ENCODE measurements at places on chromosomes 1 and 21.

GRCh38 chr1:8435569-8436071, 117.7 kb downstream of the SLC45A1 start:
- no peak for DNase-seq

GRCh38 chr21:45393021-45393420, 11.9 kb upstream of the COL18A1 start:
- no peak for DNase-seq

- no peak for DNase-seq
Observed at GRCh38 chr1:151545542-151545941, 5.4 kb downstream of the TUFT1 start.

- peak; percentile 27 for DNase-seq
Observed at GRCh38 chr1:119004129-119004527, 16.0 kb upstream of the TBX15 start.

DNA sequence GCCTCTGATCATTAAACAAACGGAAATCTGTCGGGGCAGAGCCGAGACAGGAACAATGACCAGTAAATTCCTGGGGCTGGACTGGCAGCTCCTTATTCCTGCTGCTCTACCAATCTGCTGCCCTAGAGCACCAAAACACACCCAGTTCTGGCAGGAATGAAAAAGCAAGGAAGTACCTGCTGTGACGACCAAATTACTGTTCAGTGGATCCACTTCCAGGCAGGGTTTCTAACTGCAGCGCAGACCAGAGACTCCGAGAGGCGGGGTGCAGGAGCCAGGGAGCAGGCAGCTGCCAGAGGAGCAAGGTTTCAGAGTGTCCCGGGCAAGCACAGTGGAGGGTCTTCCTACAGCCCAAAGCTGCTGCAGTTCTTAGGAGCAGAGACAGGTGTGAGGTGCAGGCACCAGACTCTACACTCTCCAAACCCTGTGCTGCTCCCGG, 32.4 kb downstream of the KANK4 start:
- DNase-seq, result no peak

DNA sequence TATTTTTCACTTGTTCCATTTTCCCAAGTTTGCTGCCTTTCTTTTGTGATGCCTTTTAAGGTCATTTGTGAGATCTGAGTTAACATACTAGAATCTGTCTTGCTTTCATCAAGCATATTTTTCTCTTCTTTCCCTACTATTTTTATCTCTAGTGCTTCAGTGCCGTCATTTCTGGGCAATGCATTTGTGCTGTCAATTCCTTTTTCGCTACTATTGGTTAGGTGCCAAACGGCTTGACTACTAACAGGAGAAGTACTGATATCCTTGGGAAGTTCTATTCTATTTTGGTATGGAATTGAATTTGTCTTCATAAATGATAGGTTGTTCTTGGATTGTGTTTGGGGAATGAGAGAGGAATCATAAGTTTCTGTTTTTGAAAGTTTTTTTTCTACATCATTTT, 42.2 kb downstream of the LRRC53 start:
- no peak for DNase-seq

DNA sequence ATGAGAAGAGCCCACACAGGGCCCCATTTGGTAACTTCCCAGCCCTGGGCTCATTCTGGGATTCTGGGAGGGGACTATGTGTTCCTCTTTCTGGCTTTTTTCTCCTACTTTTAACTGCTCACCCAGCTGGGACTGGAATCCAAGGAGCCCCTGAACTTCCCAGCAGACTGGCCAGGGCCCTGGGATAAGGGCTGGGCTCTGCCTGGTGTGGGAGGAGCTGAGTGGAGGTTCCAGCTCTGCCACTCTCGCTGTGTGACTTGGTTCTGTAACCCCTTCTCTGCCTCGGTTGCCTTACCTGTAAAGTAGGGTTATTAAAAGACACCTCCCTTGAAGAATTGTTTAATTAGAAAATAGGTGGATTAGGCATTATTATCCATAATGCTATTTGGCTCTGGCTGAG, 19.6 kb upstream of the EPB41 start:
- no peak for DNase-seq

- DNase-seq, result no peak
Observed at GRCh38 chr1:238201992-238202391, 311.3 kb upstream of the ZP4 start.

GRCh38 chr1:1989789-1990188, 13.8 kb downstream of the CFAP74 start:
- DNase-seq, result no peak

DNA sequence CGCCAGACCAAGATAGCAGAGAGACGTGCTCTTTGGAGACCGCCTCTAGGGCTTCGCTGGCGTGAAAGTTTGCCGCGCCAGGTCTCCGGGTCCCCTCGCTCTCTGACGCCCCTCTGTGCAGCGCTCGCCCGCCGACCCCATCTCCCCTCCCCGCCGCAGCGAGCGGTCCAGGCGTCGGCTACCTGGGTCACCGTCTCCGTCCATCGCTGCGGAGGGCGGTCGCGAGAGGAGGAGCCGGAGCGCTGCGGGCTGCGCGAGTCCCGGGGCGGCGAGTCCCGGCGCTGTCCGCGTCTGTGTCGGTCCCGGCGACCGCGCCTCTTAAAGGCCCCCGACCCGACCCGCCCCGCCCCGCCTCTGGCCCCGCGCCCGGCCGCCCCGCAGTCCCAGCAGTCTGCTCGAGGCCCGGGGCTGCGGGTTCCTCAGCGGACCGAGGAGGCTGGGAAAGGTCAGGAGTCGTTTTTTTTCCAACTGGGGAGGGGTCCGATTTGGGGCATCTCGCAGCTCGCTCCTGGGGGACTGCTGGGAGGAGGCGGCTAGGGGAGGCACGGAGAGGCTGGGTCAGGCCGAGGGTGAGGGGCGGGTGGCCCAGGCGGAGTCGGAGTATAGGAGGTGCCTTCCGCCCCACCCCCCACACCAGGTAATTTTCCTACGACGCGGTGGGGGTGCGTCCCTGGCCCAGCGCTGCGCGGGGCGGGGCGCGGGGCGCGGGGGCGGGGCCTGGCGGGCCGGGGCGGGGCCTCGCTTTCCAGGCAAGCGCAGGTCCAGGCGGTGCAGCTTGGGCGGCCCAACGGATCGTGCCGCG, at the start of the genes FBXO2 and FBXO44:
FBXO2 (minus strand) TSS at position 293 of the 802 bp plus-strand sequence; CDS start at position 204, 89 bp downstream.
FBXO44 (plus strand) TSS at position 741 of the 802 bp plus-strand sequence. CDS start 959 bp downstream, outside the sequence.
- DNase-seq, result no peak

- DNase-seq, result no peak
Observed at GRCh38 chr1:59580257-59580656, 234.5 kb upstream of the HOOK1 start.

GRCh38 chr1:25563330-25564215, 20.2 kb downstream of the LDLRAP1 start:
- no peak for DNase-seq

DNA sequence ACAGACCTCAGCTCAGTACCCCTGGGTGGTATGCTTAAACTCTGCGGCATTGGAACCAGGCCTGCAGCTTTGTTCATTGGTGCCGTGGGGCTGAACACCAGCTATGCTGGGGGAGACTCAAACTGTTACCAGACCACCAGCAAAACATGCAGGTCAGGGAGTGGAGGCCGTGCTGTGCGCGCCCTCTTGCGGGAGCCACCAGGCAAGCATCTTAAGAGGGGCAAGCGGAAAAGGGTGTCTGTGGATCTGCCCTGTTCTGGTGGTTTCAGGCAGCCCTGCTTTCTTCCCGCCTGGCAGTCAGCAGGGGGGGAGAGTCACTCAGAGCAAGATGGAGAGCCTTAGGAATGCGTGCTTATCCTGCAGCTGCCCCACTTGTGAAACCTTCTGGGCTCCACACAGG, 276.9 kb upstream of the ZRANB2 start:
- DNase-seq, result no peak

DNA sequence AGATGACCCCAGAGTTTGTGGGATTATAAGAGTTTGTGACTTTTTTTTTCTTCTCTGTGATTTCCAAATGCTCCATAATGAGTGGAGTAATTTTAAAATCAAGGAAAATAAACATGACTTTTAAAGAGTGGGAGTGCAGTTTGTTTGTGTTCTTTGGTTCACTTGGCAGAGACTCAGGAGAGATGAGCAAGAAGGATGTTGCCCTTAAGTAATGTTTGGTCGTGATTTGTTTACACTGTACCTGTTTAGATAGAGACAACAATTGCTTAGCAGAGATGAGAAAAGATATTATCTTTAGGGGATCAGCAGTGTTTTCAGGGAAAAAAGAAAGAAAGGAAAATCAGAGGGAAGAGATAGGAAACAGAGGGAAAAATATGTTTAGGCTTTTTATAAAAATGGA, 170.8 kb downstream of the ADSS2 start:
- DNase-seq, result no peak

- no peak for DNase-seq
Observed at GRCh38 chr1:232510367-232511110, 119.4 kb downstream of the SIPA1L2 start.

DNA sequence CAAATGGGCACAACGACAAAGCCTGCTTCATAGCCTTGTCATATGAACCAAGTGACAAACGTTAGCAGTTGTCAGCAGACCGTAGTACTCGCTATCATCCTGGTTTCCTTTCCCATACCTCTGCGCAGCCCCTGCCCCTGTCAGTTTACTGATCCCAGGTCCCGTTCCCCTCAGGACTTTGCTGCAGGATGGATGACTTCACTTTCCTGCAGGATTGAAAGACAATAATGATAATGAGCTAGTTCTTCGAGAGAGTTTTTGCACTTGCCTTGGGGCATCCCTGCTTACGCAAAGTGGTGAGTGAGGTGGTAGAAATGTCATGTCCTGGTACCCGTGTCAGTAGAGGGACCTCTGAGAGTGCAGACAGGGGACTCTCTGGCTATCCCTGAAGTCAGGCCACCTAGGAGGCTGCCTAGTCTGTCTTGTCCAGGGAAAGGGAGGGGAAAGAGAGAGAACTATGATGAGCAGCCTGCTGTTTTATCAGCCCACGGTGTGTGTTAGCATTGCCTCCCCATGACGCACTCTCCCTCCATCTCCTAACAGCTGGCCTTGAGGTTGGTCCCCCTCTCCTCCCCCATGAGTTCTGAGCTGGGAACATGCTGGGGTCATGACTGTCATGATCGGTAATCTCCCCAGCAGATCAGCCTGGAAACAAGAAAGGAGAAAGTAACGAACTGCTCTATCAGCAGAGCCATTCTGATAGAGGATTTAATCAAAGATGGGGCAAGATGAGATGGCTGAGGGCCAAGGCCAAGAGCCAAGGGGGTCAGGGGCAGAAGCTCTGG, 53.7 kb downstream of the ELK4 start:
- DNase-seq, result peak; percentile 70

DNA sequence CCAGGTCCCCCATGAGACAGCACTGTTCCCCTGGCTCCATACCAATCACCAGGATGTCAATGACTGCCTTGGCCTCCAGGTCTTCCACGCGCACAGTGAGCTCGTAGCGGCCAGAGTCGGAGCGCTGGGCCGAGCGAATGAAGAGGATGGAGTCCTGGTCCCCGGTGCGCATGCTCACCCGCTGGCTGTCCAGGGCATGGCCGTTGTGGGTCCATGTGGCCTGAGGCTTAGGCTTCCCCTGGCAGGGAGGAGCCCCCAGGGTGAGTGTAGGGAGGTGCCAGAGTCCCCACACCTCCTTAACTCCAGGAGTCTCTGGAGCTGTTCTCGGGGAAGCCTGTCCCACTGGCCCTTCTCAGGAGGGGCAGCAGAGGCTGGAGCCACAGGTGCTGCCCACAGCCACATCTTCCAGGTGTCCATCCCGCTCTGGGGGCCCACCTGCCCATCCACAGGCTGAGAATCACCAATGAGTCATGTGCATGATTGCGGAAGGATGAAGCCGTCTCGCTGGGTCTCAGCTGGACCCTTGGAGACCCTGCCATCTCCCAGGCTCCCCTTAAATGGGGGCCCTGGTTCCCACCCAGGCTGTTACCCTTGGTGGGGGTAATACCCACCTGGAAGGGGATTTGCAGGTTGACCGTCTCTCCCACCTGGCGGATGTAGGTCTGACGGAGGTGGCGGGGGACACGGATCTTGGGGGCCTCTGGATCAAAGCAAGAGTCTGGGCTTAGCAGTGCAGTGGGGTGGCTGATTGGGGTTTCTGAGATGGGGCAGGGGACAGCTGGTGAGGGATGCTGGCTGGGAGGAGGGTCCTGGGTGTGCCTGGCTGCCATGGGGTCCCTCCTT, 4.1 kb downstream of the MYBPH start:
- no peak for DNase-seq

- no peak for DNase-seq
Observed at GRCh38 chr1:215290018-215290417, 207.5 kb downstream of the KCNK2 start.

- peak; percentile 91 for DNase-seq
Observed at GRCh38 chr1:234607109-234608024, 2.6 kb downstream of the IRF2BP2 start.

GRCh38 chr1:208149776-208150514, 94.2 kb downstream of the PLXNA2 start:
- DNase-seq, result no peak

GRCh38 chr1:246724016-246724730, at the start of gene SCCPDH:
Gene SCCPDH, plus strand, starts transcription at chr1:246724409. Its CDS starts 14 bp downstream, at chr1:246724423.
- DNase-seq, result no peak

GRCh38 chr1:116916533-116917445, 7.1 kb downstream of the PTGFRN start:
- no peak for DNase-seq

DNA sequence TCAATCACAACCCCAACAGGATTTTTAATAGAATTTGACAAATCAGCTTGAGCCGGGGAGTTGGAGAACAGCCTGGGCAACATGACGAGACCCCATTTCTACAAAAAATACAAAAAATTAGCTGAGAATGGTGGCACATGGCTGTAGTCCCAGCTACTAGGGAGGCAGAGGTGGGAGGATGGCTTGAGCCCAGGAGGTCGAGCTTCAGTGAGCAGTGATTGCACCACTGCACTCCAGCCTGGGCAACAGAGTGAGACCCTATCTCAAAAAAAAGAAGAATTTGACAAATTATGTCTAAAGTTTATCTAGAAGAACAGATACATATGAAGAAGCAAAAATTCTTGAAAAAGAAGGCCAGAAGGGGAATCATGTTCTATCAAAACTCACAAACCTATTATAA, 43.2 kb downstream of the FRRS1 start:
- DNase-seq, result no peak

DNA sequence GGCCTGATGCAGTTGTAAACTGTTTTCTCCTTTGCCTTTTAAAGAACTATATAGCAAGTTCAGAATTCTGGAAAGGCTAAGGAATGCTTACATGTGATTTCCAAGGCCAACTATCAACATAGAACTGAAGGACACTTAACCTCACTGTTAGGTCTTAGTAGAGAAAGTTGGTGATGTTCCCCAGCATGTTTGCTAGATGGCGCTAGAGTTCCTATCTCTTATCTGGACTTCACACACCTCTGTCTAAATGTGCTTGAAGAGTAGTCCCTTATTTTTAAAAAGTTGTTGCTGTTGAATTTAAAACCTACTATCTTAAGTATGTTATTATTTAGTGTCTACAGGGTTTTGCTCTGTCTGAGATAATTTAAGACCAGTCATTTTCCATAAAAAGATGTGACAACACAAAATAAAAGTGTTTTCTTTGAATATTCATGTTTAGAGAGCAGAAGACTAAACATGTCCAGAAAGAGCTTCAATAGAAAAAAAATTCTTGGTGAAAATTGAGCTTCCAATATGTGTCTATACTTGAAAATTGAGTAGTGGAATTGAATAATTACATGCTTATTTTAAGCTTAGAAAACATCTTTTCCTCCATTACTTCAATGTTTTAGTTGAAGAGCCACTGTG, 237.3 kb downstream of the S1PR1 start:
- no peak for DNase-seq

- no peak for DNase-seq
Observed at GRCh38 chr21:40471103-40471502, 375.9 kb downstream of the DSCAM start.
